ENCODE measurements at places on chromosomes 7 and 10.

DNA sequence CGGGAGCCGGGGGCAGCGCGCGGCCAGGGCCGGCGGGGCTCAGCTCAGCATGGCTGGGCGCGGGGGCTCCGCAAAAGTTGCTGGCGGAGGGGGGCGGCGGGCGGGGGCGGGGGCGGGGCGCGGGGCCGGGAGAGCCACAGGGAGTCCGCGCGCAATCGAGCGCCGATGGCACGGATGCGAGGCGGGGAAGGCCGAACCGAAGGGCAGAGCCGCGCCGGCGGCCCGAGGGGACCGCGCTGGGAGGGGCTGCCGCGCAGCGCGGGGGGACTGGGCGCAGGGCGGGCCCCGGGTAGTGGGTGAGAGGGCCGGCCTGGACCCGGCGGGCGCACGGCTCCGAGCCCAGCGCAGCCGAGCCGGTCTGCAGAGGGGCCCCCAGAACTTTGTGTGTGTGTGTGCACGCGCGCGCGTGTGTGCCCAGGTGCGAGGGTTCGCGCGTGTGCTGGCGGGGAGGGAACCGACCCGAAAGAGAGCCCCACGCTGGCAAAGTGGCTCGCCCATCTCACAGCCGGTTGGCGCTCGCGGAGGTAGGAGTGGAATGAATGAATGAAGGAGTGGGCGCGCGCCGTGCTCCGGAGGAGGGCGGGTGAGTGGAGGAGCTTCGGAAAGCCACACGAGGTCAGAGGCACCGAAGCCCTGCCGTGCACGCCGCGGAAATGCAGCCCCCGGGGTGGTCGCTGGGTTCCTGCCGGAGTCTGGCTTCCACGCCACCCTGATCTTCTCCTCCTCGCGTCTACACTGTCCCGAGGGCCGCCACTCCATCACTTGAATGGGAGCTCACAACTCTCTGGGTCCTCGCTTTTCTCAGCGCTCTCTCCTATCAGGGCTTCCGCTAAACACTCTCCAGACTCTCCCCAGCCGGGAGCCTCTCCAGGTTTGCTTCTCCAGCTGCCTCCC is at the start of gene HIPK2:
Gene HIPK2, minus strand, starts transcription at position 51 of the 894 bp plus-strand sequence. CDS start 375 bp downstream, outside the sequence.
- no peak for DNase-seq

GRCh38 chr10:59905066-59905730 is 1.2 kb downstream of the CCDC6 start:
- DNase-seq, result no peak

GRCh38 chr7:101990811-101991418 is 173.5 kb downstream of the CUX1 start:
- DNase-seq, result no peak

DNA sequence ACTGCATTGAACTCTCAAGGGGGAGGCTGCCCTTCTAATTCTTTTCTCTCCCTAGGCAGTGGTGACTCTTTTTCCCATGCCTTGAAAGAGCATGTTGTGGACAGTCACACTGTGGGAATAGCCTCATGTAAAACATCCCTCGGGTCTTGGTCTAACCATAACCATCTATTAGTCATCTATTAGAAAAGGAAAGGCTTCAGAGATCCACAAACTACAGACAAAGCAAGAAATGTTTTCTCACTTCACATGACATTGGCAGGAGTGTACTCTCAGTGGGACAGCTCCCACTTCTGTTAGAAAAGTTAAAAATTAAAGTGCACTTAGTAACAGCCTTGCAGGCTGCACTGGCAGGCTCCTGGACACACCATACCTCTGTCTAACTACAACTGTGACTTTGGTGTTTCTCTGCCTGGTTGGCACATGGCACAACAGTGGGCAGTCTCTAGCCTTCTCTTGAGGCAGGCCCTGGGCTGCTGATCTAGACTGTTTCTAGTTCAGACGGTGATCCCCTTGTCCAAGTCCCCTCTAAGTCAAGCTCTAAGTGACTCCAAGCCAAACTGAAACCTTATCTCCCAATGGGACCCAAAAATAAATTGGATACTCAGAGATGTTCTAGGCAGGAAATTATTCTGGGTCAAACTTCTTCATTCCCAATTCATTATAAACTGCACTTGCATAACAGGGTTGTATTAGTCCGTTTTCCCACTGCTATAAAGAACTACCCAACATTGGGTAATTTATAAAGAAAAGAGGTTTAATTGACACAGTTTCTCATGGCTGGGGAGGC is 57.9 kb upstream of the ITGB1 start:
- no peak for DNase-seq

DNA sequence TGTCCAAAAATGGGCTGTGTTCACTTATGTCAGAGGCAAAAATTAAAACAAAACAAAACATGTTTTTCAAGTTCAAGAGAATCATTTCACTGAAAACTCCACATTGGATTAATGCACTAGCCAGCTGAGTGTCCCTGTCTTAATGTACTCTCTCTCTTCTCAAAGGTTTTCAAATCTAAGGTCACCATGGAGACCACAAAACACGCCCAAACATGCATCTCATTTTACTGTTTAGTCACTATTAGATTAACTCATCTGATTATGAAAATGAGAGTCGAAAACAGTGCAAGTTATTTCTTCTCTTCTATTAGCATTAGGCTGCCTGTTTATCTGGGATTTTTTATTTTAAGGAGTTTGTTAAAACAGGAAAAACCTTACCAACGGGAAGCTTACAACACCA is 70.8 kb upstream of the ASAH2 start:
- DNase-seq, result no peak

DNA sequence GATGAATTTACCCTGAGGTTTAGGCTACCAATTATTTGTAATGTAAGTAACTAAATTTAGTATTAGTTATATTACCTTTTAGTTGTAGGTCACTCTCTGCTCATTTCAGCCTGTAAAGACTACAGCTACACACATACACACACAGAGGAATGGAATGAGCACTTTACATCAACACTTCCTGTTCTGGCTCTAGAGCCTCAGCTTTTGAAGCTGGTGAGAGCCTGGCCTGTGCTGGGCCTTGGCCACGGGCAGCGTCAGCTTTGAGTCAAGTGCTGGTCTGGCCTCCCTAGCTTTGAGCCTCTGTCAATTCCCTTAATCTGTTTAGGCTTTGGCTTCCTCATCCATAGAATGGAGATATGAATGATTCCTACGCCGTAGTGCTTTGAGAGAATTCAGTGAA is 141.7 kb downstream of the EGFR start:
- DNase-seq, result no peak

DNA sequence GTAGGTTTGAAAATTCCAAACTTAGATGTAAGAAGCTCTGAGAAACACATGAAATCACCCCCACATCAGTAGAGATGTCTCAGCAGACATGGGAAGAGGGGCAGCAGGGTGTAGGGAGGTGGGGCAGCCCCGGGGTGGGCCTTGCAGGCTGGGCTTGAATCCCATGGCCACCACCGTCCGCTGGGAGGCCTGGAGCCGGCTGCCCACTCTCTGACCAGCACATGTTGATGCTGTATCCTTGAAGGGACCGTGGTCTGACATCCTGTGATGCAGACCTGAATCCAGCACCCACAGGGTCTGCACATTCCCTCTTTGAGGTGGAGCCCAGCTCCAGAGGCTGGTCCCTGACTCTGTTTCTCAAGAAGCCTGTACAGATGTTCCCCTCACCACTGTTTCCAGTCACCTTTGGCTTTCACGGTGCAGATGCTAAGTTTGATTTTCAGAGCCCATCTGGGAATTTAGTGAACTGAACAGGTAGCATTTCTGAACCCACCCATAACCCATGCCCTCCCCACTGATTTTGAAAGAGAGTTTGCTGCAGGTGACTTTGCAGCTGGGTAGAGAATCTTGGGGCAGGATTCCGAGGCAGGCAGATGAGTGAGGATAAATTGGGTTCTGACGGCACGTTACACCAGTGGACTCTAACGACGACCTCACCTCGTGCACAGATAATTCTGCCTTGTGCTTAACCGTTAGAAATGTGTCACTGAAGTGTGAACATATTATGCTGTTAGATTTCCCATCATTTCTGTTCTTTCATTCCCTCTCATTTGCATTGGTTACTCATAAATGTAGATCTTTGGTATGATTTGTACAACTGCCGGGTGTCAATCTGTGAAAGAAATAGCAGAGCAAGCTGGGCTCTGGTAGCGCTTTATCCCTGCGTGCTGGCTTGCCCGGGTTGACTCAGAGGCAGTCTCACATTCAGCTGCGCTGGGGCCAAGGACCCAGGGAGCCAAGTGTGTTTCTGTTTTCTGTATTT is 45.7 kb downstream of the IKZF1 start:
- DNase-seq, result no peak

DNA sequence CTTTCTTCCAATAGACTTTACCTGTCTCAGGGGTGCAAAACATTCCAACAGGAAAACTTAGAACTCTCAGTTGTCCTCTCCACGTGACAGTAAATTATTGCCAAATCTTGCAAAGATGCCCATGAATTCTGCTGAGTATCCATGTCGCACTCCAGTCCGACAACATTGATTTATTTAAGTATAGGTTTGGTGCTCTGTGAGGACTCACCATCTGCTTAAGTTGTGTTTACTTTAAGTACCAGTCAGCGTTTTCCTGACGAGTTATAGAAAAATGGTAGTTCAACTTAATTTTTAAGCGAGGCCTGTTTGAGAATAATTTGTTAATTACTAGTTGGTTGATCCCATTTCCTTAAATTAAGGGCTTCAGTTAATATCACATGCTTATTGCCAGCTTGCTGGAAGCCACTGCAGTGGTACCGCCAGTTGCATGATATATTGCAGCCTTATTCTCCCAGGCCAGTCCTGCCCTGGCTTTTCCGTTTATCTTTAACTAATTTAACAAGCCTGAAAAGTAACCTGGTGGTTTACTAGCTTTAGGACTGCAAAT is 27.8 kb downstream of the CREB5 start:
- DNase-seq, result no peak

DNA sequence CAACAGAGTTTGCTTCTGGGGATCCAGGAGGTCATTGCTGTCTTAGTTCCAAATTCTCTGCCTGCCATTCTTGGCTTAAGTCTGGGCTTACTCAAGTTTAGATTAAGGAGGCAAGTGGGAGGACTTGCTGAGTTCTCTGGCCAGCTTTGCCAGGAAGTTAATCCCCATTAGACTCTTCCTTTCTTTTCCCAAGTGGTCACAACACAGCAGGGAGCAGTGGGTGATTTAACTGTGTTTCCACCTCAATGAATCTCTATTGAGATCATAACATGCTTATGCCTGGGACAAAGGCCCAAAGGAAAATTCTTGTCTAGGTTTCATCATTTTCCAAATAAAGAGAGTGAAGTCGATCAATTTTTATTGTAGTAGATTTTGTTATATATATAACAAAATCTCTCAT is 1159.6 kb downstream of the SORCS3 start:
- DNase-seq, result no peak

GRCh38 chr10:110009736-110010475 is 2.1 kb downstream of the ADD3 start:
- no peak for DNase-seq

- peak; percentile 99 for DNase-seq
Measured at GRCh38 chr7:5692112-5692844, 89.2 kb downstream of the RNF216 start.

DNA sequence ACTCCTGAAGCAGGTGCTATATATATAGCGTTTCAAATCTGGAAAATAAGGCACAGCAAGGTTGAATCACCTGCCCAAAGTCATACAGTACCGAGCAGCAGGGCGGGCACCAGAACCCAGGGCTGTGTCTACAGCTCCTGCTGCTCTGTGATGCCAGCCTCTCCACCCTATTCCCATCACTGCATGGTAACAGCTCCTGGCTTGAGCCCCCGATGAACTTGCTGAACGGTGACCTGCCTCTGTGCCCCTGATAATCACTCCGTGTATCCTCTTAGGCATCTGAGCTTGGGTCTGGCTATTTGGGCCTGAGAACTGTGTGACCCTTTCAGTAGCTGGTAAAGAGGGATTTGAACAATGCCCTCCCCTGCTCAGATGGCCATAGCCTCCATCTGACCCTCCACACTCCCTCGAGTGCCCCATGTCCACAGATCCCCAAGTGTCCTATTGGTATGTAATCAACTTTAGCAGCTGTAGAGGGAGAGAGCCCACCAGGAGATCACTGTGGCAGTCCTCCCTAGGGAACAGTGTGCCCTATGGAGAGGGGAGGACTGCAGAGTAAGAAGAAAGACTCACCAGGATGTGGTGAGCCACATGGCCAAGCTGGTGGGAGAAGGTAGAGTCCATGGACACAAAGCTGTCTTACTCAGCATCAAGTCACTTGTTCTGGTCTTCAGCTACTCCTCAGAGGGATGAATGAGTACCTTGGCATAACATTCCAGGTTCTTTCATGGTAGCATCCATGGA is 1.1 kb upstream of the ARHGAP22 start:
- no peak for DNase-seq

- DNase-seq, result no peak
Measured at GRCh38 chr7:141157138-141157765, 83.4 kb downstream of the TMEM178B start.

DNA sequence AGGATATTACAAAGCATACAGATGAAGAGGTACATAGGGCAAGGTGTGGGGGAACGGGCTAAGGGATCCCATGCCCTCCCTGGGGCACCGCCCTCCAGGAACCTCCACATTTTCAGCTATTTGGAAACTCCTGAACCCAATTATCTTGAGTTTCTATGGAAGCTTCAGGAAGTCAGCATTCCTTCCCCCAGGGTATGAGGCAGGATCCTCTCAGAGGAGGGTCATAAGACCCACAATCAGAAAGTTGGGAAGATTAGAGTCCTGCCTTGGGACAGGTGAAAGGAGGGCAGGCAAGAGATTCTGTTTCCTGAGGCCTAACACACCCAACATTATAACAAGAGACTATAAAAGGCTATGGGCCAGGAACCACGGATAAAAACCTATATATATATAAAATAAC is 98.0 kb downstream of the RALA start:
- no peak for DNase-seq

- DNase-seq, result no peak
Measured at GRCh38 chr7:148211740-148212151, 378.8 kb upstream of the C7orf33 start.

GRCh38 chr7:157506268-157506667 is 169.5 kb downstream of the DNAJB6 start:
- no peak for DNase-seq

DNA sequence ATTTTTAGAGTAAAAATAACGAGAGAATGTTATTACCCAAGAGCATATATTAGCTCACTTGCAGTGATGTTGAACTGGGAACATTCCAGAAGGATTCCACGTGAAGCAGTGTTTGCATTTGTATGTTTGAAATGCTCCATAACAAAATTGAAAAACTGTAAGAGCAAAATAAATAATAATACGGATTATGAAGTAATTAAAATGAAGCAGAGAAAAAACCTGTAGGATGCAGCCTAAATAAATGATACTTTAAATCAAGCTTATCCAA is 203.3 kb downstream of the BAMBI start:
- no peak for DNase-seq

GRCh38 chr7:620056-620455 is 100.4 kb upstream of the PDGFA start:
- no peak for DNase-seq

- DNase-seq, result no peak
Measured at GRCh38 chr7:107230334-107230733, 61.5 kb downstream of the HBP1 start.

- DNase-seq, result no peak
Measured at GRCh38 chr7:55288070-55288824, 76.9 kb upstream of the LANCL2 start.

- DNase-seq, result no peak
Measured at GRCh38 chr7:149801816-149802215, 28.4 kb upstream of the ZNF467 start.

GRCh38 chr7:153004341-153004740 is 244.8 kb downstream of the ACTR3B start:
- no peak for DNase-seq

GRCh38 chr10:76428551-76429367 is 997.3 kb downstream of the LRMDA start:
- DNase-seq, result peak; percentile 50

All from BJ (cell line).